SJSA1 (cell line): ENCODE measurements at places on chromosomes 7 and 10. TPM values are rescaled to one million over a fixed set of nuclear protein-coding genes. Genes with fewer than 3 reads are reported as not detected.

Gene RELN
- 0.03 TPM in 1 of 2 replicates, not detected in the other for total RNA-seq

DNA sequence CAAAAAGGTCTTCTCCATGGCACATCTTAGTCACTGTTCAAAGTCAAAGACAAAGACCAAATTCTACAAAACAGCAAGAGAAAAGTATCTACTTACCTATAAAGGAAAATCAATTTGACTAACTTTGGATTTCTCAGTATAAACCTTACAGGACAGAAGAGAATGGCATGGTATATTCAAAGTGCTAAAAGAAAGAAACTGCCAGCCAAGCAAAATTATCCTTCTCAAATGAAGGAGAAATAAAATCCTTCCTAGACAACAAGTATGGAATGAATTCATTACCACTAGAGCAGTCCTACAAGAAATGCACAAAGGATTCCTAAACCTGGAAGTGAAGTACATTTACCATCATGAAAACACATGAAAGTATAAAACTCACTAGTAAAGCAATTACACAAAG lies 235.5 kb downstream of the STK31 start:
- no peak for DNase-seq

- peak; percentile 60 for DNase-seq
Measured at GRCh38 chr7:87218796-87219544, 562 bp downstream of the TMEM243 start.

- DNase-seq, result peak; percentile 19
Measured at GRCh38 chr10:122703483-122704448, 4.1 kb upstream of the C10orf120 start.

GRCh38 chr7:138916275-138916674 lies 64.9 kb downstream of the KIAA1549 start:
- no peak for DNase-seq

DNA sequence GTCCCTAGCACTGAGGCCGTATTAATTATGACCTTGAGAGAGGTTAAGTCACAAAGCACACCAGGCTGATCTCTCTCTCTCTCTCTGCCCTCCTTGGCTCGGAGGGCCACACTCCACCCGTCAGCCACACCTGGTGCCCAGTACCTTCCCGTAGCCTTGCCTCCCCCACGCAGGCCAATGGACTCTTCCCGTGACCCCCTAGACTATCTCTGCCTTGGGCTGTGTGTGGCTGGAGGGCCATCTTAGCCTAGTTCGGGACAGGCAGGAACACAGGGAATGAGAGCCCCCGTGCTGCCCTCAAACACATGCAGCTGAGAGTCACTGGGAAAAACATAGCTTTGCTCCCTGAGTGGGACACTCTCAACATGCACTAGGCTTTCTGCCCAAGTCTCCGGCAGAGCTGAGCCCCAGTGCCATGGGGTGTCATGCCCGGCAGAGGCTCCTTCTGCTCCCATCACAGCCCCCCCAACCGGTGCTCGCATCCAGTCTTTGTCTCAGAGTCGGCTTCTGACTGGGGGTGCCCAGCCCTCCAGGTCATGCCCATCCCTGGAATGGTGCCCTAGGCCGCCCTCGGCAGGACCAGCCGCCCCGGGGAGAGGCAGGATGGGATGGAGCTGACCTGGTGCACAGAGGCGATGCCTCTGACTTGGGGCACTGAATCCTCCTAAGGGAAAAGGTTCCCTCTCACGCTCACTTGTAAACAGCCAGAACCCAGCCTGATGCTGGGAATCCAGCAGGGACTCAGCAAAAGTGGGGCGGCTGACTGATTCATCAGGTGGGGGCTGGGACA lies 63.0 kb downstream of the TCERG1L start:
- DNase-seq, result no peak

Gene OR2A12
- total RNA-seq, result not detected in 2 replicates

- no peak for DNase-seq
Measured at GRCh38 chr7:52257890-52258289, 777.5 kb upstream of the POM121L12 start.

DNA sequence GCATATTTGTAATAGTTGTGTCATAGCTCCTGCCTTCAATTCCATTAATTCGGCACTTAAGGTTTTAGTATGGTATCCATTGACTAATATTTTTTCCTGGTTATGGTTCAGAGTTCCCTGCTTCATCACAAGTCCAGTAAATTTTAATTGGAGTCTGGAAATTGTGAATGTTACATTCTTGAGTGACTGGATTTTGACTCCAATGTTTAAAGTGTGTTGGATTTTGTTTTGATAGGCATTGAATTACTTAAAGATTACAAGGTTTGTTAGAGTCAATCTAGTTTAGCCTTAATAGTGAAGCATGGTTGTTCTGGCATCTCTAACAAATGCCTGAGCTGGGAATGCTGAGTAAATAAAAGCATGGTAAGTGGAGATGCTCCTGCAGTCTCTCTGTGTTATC lies 326.6 kb upstream of the IGFBP3 start:
- DNase-seq, result no peak

Gene ZNF467
- total RNA-seq, result not detected in 2 replicates

GRCh38 chr7:50739744-50740435 lies 42.8 kb downstream of the GRB10 start:
- no peak for DNase-seq

Gene SAP25
- 0.60 TPM in 1 of 2 replicates, not detected in the other for total RNA-seq

Gene CHPF2
- 50.1 and 68.1 TPM in 2 replicates for total RNA-seq

Gene FANK1
- total RNA-seq, result 0.18 TPM in 1 of 2 replicates, not detected in the other

- no peak for DNase-seq
Measured at GRCh38 chr10:67789769-67790168, 48.2 kb downstream of the DNAJC12 start.

GRCh38 chr10:102375250-102375649 lies 20.3 kb upstream of the NFKB2 start:
- DNase-seq, result no peak

DNA sequence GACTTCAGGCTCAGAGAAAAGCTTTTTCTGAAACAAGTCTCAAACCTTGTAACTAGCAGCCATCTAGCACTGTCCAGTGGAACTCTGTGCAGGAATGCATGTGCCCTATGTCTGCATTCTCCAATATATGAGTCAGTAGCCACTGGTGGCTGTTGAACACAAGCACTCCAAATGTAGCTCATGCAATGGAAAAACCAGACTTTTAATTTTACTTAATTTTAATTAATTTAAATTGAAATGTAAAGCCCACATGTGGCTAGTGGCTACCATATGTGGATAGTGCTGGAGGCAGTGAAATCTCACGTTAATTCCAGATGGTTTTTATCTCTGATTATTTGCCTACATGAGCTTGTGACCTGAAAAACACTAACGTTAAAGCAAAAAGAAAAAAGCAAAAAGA lies 225.1 kb downstream of the GATA3 start:
- DNase-seq, result peak; percentile 22

Gene ZPBP
- not detected in 2 replicates for total RNA-seq

DNA sequence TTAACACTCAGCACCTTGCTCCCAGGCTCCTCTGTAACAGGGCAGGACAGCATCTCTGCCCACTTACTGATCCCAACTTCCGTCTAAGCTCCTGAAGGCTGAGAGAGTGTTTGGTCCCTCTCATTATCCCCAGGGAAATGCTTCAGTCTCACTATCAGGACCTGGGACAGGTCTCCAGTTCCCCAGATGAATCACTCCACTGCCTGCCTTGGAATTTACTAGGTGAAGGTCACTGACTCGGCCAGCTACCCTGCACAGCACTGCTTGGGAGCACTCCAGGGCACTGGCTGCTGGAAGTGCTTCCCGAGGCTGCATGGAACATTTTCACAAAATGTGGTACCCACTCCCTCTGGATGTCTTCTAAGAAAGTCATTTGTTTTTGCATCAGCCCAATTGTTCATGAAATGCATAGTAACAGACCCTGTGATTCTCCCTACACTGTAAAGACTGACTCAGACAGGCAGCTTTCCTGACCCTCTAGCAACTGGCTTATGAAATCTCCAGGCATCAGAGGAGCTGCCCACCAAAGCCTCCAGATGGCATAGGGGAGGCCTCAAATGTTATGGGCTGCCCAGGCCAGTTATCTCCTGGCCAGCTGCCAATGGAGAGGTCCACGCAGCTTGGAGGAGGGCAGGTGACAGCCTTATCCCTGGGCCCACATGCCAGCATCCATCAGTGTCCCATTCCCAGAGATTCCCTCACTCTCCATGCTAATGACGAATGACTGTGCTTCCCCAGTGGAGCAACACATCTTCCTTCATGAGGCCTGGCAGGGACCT lies 89.1 kb downstream of the GFRA1 start:
- DNase-seq, result peak; percentile 17

Gene TMEM196
- total RNA-seq, result not detected in 2 replicates

DNA sequence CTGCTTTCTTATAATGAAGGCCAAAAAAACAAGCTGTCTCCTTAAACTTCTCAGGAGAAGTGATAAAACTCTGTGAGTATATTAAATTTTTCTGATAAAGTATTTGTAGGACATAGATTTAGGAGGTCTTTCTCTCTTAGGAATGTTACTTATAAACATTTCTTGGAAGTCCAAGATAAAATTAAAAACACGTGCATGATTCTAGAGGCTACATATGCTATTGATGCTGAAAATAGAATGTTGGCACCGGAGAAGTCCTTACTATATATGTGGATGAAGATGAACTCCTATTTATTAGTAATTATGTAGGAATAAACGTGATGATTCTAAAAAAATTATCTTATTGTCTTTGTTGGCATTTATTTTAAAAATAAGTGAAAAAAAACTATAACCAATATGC lies 241.3 kb upstream of the LRRTM3 start:
- no peak for DNase-seq

- no peak for DNase-seq
Measured at GRCh38 chr10:119447823-119448546, 94.5 kb downstream of the RGS10 start.

GRCh38 chr10:8361510-8361844 lies 307.0 kb downstream of the GATA3 start:
- DNase-seq, result no peak

GRCh38 chr10:48234295-48234694 lies 40.2 kb downstream of the FRMPD2 start:
- no peak for DNase-seq

- no peak for DNase-seq
Measured at GRCh38 chr7:100118388-100119071, 628 bp downstream of the TAF6 start.

DNA sequence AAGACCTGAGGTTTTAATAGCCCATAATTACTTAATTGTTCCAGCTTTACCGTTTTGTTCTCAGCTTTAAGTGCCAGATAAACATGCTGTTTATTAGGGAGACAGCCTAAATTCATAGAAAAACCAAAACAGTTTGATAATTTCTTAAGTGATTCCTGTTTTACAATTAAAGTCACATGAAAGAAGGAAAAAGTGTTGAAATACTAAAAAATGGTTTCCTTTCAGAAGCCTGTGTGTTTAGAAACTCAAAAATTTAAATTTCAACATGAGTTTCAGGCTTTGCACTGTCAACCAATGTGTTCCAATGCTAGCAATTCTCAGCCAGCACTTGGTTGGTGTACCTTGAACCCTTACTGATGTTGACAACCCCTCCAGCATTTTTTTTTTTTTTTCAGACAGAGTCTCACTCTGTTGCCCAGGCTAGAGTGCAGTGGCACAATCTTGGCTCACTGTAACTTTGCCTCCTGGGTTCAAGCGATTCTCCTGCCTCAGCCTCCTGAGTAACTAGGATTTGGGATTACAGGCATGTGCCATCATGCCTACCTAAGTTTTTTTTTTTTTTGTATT lies 135.3 kb downstream of the ICA1 start:
- DNase-seq, result no peak

GRCh38 chr7:28790467-28790866 lies 167.7 kb downstream of the TRIL start:
- no peak for DNase-seq

Gene UPK3BL2
- total RNA-seq, result 0.24 and 1.6 TPM in 2 replicates

DNA sequence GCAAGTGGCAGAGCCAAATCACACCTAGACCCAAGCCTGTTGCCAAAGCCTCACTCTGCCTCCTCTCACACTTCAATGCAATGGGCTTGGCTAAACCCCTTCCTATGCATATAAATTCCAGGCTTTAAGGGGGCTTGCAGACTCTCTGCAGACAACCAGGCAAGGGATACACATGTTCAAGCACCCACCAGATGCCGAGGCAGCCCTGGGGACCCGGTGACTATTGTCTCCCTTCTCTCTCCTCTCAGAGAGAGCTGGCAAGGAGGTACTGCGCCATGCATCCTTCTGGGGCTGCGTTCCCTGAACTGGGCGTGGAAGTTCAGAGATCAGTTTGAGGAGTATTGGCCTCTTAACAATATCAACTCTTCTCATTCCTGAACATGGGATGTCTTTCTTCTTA lies 131.2 kb downstream of the ARHGAP22 start:
- no peak for DNase-seq

DNA sequence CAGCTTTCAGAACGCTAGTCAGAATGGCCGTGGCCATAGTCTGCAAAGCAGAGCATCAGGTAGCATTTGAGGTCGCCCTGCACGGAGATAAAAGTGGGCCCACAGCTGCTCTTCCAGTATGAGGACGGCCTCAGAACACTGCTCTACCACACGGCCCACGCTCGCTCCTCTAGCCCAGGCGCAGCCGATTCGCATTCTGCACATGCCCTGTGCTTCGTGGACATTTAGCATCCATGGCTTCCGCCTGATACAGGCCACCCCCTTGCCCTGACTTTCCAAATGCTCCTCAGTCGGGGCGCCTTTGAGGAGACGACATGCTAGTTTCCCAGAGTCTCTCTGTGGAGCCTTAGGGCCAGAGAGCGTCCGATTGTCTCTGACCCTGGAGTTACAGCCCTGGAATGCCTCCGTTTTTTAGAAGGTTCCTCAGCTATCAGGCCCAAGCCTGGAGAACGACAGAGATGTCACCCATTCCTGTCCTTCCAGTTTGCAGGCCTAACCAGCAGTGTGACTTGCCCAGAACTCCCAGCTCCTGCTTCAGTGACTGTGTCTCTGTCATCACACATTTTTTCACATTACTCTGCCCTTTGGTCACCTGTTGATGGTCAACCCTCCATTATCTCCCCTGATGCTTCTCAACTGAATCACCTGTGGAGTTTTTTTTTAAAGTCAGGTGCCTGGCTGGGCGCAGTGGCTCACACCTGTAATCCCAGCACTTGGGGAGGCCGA lies 14.3 kb downstream of the STRA8 start:
- peak; percentile 28 for DNase-seq

- DNase-seq, result no peak
Measured at GRCh38 chr10:34523017-34523767, 291.9 kb downstream of the PARD3 start.

- DNase-seq, result no peak
Measured at GRCh38 chr10:123675811-123676210, 9.7 kb downstream of the GPR26 start.

GRCh38 chr10:132613566-132614348 lies 76.2 kb downstream of the INPP5A start:
- DNase-seq, result no peak

Gene TMEM140
- total RNA-seq, result 1.1 and 2.2 TPM in 2 replicates

- DNase-seq, result no peak
Measured at GRCh38 chr10:88617772-88618300, 31.3 kb downstream of the LIPJ start.
